ENCODE measurements at places on chromosomes 13 and 19.

DNA sequence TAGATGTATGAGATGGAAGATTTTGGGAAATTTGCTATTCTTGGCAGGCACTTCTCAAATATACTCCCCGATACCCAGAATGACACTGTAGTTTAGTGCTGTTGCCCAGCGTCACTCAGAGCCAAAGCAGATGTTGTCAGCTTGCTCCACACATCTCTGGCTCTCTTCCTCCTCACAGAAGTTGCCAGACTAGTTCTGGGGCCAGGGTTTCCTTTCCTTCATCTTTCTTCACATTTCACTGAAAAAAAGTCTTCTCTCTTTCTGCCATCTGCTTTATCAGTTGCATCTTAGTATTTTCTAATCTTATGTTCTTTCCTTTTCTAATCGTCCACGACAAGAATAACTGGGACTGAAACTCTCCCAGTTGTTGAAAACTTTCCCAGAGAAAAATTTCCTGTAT lies 251.4 kb downstream of the RGCC start:
- DNase-seq = no peak

- peak; percentile 28 for DNase-seq
Observed at GRCh38 chr13:99033814-99034213, 56.0 kb upstream of the DOCK9 start.

- DNase-seq = no peak
Observed at GRCh38 chr13:39822437-39822836, 167.0 kb downstream of the COG6 start.

- no peak for DNase-seq
Observed at GRCh38 chr13:106417467-106418110, 117.9 kb downstream of the EFNB2 start.

- DNase-seq = no peak
Observed at GRCh38 chr13:41282129-41282571, 18.8 kb upstream of the MTRF1 start.

GRCh38 chr13:60019119-60019993 lies 144.4 kb downstream of the DIAPH3 start:
- DNase-seq = peak; percentile 40

GRCh38 chr19:55304980-55305379 lies 20.2 kb downstream of the TMEM150B start:
- DNase-seq = no peak

GRCh38 chr19:35569281-35569781 lies 5.9 kb upstream of the ATP4A start:
- DNase-seq = no peak

GRCh38 chr19:28367146-28367545 lies 845.8 kb downstream of the UQCRFS1 start:
- no peak for DNase-seq

DNA sequence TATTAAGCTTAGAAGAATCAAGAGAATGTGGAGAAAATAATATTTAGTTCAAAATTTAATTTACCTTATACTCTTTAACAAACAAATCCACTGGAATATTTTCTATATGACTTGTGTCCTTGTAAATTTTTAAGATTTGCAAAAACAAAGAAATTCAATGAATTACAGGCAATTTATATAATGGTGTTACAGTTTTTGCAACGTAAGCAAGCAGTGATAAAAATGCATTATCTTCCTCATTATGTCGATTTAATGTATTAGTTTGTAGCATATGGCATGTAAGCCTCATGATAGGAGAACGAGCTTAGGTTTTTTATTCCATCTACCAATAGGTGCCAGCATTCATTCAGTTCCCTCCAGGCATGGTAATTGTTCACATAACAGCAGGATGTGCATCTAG lies 100.0 kb upstream of the PCDH9 start:
- DNase-seq = no peak

- DNase-seq = peak; percentile 77
Observed at GRCh38 chr13:98144801-98145350, 2.0 kb downstream of the FARP1 start.

DNA sequence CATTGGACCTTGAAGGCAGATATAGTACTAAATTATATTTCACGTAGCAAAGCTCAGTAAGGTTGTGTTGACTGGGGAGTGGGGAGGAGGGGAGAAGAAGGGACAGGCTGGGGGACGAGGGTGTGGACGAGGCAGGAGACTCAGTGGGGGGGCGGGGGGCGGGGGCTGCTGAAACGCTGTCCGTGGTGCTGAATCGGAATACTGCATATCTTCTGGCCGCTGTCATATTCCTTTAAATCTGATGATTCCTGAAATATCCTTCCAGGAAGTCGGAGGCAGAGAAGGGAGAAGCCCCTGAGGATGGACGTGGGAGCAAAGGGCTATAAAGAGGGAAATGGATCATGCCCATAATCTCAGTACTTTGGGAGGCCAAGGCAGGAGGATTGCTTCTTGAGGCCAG lies 34.7 kb upstream of the CASP14 start:
- DNase-seq = no peak

DNA sequence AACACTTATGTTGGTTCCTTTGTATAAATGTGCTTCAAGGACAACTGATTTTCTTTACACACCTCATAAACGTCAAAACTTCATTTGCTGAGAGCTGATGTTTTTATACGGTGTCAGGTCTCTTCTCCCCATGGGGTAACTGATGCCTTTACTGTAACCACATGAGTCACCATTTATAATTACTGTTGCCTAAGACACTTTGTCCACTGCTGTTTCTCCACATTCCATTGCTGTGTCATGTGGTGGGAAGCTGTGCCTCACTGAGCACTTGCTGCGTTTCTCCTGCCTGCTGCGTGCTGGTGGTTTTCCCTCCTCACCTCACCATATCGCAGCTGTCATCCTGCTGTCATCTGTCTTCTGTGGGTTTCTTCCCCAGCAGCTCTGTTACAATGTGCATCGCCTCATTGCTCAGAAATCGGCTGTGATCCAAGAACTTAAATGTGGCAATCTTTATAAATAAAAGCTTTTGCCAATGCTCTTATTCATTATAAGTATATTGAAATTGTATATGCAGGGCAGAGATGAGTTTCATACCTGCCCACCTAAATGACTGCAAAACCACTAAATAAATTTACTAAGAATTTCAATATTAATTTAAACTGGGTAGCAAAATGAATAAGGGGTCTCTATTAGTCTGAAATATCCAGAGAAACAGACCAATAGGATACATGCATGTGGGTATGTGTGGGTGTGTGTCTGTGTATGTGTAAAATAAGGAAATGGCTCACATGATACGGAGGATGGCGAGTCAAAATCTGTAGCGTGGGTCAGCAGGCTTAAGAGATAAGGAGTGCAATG lies 547.0 kb upstream of the SLITRK5 start:
- peak; percentile 100 for DNase-seq

- DNase-seq = peak; percentile 76
Observed at GRCh38 chr19:40592170-40592569, 9.0 kb upstream of the LTBP4 start.

DNA sequence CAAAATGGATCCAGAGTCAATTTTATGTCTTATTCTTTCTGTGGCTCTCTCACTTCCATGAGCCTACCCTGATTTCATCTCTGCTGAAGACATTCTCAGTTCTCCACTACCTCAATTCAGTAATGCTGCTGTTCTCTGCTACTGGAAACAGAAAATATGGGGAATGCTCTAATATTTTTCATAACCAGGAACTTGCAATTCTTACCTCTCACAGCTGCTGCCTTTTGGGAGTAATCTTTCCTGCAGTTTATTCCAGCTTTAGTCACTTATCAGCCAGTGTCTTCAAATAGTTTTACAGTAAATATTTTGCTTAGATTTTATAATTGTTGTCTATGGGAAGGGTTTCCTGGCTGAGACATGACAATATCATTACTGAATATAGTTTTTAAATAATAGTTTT lies 145.1 kb upstream of the UFM1 start:
- DNase-seq = no peak

DNA sequence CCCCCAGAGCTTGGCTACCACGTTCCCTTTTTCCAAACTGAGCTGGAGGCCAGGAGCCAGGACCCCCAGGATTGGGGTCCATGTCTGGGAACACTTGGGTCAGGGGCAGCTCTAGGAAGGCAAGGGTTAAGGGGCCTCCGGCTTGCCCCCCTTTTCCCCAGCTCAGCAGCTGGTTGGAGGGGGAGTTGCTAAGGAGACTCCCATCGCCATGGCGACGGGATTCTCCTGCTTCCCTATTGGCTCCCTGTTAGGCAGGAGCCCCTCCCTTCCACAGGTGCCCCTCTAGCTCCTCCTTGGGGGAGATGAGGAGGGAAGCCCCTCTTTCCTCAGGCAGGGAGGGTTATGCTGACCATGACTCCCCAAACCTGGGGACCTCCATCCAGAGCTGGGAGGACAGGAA lies 33.9 kb downstream of the PDE4A start:
- DNase-seq = peak; percentile 18

- no peak for DNase-seq
Observed at GRCh38 chr19:47610902-47611301, 2.0 kb downstream of the BICRA start.

DNA sequence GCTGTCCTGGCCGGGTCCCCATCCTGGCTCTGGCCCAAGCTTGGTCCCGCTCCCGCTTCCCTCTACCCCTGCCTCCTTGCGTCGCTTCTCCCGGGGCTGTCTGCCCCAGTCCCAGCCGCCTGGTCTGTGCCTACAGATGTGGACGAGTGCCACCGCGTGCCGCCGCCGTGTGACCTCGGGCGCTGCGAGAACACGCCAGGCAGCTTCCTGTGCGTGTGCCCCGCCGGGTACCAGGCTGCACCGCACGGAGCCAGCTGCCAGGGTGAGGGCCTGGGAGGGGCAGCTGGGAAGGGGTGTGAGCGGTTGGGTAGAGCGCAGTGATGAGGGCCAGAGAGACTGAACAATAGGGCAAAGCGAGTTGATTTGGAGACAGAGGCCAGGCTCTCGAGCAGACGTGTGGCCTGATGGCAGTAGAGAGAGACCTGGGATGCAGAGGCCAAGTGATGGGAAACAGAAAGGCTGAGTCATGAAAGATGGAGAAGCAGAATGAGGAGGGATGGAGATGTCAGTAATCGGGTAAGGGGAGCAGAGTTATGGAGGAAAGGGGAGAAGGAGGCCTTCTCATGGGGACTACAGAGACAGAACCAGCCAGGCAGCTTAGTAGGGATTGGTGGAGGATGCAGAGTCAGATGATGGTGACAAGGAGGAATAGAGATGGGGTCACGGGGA lies 9.4 kb downstream of the LTBP4 start:
- no peak for DNase-seq

DNA sequence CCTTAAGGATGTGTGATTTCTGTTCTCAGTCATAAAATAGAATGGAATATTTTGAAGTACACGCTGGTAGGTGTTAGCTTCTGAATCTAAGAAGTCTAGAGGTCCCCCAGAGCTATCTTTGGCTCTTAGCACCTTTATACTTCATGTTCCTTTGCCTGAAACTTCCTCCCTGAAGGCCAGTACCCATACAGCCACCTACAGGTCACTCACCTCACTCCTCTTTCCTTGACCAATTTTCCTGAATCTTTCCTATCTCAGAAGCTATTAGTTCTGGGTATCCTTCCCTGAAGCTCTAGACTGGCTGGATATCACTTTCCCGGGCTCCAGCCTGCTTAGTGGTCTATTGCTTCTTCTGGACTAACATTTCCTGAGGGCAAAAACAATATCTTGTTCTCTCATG lies 93.4 kb upstream of the EDNRB start:
- DNase-seq = no peak

- no peak for DNase-seq
Observed at GRCh38 chr13:60094385-60095088, 69.2 kb downstream of the DIAPH3 start.

- DNase-seq = peak; percentile 10
Observed at GRCh38 chr13:90302107-90302506, 1045.4 kb upstream of the MIR17HG start.

DNA sequence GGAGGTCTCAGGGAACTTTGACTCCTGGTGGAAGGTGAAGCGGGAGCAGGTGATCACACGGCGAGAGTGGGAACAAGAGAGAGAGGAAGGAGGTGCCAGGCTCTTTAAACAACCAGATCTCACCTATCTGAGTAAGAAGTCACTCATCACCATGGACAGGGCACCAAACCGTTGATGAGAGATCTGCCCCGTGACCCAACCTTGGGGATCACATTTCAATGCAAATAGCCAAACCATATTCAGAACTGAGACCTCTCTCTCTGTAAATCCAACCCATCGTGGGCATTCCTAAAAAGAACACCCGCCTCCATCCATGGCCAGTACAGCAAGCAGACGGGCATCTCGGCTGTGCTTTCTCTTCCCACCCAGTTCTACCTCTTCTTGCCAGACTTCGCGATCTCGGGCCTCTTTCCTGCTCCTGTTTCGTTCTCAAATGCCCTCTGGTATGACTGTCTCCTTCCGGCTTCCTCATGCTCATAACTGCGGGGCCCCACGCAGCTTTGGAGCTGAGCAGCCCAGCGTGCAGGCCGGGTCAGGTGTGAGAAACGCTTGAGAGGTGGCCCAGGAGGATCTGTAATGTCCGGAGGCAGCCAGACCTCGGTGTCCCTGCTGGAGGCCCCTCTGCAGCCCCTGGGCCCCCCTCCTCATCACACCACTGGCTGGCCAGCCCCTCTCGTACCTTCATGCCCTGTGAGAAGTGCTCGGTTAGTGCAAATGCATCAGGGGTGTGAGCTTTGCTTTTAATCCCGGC lies 97.0 kb upstream of the GPR183 start:
- no peak for DNase-seq

DNA sequence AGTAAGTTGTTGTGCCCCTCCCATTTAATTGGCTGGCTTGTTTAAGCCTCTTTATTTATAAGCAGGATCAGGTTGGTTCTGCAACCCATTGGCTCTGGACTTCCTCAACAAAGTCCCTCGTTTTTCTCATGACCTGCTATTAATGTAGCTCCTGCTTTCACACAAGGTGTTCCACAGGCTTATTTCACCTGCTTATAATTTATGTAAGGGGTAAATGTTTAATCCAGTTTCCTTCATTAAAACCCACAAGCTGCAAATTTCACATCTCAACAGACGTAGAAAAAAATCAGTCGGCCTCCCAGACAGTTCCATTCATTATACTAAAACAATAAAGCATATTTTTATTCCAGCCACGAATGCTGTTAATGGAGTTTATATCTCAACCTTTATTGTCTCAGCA lies 86.1 kb downstream of the TBC1D4 start:
- DNase-seq = no peak

- DNase-seq = no peak
Observed at GRCh38 chr19:31255174-31255799, 93.9 kb downstream of the TSHZ3 start.

DNA sequence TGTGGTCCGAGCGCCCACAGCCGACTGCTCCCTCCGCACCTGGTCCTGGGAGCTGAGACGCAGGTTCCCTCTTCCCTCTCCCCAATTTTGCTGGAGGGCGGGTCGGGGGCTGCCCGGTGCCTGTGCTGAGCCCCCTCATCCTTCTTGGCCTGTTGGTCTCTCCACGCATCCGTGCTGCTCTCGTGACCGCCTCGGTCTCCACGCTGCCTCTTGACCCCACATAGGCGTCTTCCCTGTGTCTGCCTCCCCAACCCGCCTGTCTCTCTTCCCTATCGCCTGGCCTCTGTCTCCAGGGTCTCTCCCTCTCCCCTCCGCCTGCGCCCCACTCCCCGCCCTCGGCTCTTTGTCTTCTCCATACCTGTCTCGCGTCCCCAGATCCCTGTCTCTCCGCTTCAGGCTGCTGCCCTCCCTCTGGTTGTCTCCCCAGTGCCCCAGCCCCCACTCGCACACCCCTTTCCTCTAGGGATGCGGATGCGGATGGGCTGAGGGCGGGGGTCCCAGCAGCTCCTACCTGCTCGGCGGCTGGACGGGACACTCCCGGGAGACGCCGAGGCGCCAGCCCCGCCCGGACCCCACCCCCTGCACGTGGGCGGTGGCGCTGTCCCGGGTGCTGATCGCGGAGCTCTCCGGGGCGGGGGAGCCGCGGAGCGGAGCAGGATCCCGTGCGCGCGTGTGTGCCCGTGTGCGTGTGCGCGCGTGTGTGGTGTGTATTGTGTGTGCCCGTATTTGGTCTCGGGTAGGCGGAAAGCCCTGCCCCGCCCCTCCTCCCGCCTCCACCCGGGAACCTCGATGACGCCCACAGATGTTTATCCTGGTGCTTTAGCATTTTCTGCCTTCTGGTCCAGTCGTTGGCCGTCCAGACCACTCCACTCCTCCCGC lies at the start of gene SYT5:
TSS of gene SYT5 (minus strand) at position 684 of the 879 bp plus-strand sequence. CDS start 1,248 bp downstream, outside the sequence.
- DNase-seq = no peak
